ENCODE measurements at places on chromosomes 7 and 10.

DNA sequence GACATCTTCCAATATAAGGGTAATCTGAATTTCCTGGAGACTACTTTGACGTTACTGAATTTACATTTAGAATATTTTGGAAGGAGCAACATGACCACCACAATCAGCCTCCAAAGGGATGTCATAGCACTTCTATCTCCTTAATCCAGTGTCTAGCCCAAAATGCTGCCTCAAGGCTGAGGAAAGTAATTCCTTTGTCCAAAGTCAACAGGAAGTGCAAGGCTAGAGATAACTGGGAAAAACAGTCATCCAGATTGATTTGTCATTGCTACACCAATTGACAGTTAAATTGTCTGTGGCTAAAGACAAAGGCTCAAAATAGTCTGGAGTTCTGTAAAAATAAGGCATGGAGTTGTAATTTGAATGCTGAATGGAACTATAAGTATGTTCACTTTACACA, 3.9 kb upstream of the TFPI2 start:
- no peak for DNase-seq

DNA sequence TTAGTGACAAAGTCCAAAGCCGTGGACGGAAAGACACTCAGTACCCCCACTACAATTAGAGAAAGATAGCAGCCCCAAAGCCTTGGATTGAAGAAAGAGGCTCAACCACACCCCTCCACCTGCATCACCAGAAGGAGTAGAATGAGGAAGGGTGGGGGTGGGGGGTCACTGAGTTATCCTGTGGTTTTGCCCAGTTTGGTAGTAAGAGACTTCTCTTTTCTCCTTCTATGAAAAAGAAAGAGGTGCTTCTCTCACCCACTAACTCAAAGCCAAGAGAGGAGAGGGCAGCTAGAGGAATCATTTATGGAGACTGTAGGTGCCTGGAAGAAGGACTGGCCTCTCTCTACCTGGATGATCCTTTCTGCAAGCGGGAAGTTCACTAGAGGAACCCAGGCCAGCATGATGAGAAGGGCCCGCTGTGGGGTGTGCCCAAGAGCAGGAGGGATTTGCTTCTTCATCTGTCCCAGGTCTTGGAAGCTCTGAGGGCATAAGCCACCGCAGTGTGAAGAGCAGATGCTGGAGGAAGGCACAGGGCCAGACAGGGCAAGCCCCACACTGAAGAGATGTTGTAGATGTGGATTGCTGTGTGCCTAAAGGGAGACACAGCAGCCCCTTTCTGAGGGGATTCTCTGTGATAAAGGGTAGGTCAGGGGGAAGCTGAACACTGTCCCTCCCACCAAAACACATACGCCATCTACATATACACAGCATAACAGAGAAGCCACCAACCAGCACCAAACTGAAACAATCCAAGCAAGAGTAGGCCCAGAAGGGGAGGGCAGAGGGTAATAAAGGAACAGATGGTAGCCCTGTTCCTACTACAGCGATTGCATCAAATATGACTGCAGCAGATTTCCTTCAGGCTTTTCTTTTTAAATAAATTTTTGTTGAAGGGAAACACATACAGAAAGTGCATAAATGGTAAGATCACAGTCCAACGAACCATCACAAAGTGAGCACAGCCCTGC, 25.8 kb upstream of the LANCL2 start:
- no peak for DNase-seq

DNA sequence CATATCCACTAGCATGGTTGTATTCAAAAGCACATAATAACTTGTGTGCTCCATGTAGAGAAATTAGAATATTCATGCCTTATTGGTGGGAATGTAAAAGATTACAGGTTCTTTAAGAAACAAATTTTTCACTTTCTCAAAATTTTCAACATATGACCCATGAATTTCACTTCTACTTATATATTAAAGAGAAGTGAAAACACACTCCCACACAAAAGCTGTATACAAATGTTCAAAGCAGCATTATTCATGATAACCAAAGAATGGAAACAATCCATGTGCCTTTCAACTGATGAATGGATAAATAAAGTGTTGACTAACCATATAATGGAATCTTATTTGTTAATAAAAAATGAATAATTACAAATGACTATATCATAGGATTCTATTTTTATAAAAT, 694.5 kb upstream of the PCDH15 start:
- no peak for DNase-seq

GRCh38 chr7:116210345-116211005, at the start of gene TES:
Gene TES (plus strand): TSS chr7:116210539. CDS start chr7:116210708, 169 bp downstream.
- peak; percentile 90 for DNase-seq

- no peak for DNase-seq
Measured at GRCh38 chr10:129958148-129958628, 5.9 kb downstream of the EBF3 start.

- no peak for DNase-seq
Measured at GRCh38 chr7:38773430-38773829, 135.6 kb downstream of the VPS41 start.

DNA sequence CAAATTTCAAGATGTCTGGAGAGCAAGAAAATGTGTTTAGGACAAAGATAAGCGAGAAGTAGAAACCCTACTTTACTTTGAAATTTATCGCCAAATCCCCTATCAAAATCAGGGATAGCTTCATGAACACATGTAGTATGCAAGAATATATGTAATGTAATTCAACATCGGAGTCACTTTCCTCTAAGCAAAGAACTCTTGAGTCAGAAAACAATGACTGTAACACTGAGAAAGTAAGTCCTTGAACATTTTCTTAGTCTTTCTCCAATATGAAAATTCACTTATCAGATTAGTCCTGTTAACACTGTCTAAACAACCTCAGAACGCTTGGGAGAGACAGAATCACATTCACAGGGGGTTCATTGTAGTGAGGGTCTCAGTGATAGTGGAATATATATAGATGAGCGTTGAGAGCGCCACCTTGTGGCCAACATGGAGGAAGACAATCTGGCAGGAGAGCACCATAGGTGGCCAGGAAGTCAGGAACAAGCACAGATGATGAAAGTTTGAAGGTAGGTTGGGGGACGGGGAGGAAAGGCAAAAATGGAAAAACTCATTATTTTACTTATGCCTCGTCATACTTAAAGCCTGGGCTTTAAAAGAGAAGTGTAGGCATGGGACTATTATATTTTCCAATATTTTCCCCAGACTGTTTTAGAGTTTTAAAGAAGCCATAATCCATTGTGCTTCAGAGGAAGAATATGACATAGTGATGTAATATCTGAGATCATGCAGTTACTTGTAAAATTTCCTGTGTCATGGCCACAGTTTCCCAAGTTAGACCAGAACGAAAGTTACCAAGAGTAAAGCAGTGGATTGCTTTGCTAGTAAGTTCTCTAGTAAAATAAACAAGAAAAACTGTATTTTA, 115.5 kb upstream of the GNAI1 start:
- peak; percentile 23 for DNase-seq

- DNase-seq = no peak
Measured at GRCh38 chr10:129786216-129786615, 177.9 kb downstream of the EBF3 start.

DNA sequence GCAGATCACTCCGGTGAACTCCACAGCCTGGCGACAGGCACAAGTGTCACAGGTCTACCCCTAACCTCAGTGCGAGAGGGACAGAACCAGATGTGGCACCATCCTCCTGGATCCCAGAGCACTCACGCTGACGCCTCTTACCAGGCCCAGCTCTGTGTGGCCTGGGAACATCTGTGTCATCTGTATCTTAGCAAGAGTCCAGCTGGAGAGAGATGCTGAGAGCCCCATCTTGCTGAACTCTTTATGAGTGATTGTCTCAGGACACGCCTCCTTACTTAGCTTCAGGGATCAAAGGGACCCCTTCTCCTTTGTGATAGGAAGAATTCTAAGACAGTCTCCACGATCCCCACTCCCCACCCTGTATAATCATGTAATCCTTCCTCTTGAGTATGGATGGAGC, 10.0 kb upstream of the PROSER2 start:
- no peak for DNase-seq

DNA sequence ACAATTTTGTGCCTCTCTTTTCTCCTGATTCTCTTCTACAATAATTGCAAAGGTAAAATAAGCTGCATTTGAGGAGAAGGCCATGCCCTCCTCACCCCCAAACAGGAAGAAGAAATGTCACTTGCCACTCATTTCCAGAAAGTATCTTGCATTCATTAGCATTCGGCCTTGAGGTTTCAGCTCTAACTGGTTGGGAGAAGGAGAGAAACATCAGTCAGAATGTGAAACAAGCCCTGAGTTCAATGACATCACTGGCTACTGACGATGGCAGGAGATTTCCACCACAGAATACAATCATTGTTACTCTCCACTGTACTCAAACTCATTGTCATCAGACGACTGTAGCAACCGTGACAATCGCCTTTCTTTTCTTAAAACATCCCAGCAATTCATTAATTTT, 72.8 kb downstream of the PRKCQ start:
- no peak for DNase-seq

GRCh38 chr10:48598243-48598935, 6.5 kb downstream of the ARHGAP22 start:
- peak; percentile 46 for DNase-seq

- DNase-seq = no peak
Measured at GRCh38 chr7:30660331-30661255, 21.7 kb downstream of the CRHR2 start.

DNA sequence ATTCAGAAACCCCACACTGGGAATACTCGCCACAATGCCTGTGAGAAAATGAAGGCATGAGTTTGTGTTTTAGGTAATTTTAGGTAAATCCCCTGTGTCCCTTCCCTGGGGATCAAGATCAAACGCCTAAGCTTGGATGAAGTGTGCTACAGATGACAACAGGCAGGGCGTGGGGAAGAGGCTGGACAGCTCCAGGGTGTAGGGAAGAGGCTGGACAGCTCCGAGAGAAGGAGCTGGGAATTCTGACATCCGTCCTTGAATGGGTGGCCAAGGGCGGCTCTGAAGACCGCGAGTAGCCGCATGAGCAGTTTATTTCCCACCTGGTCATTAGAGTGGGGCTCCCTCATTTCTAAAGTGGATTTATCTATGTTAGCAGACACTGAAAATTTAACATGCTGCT, 109.7 kb downstream of the RAMP3 start:
- DNase-seq = no peak

DNA sequence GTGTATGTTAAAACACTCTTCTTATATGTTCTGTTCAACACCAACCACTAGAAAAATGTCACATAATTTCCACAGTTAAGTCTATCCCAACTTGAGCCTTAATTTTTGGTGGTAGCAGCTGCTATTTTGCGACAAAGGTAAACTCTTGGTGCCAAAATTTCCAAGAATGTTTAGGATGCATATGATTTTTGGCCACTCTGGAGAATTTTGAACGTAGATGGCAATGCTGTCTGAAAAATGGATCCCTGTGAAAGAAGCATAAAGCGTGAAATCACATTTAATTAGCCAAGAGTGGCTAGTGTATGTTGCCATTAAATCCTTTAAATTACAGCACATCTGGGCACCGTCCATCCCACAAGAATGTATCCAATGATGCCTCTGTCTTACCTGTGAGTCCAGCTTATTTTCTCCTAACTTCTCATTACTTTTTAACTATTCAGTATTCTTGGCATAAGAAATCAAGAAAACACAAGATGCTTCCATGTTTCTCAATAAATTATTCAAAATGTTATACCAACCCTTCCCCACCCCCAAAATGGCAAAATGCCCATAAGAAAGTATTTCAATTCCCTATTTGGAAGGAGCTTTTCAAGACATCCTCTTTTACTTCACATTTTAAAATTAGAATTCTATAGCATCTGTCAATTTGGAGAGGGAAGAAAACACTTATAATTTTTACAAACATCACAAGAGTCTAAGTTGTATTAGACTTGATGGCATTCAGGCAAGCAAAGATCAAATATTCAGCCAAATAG, 12.4 kb downstream of the PTPRZ1 start:
- no peak for DNase-seq

- no peak for DNase-seq
Measured at GRCh38 chr7:28032738-28033380, 147.7 kb downstream of the JAZF1 start.

DNA sequence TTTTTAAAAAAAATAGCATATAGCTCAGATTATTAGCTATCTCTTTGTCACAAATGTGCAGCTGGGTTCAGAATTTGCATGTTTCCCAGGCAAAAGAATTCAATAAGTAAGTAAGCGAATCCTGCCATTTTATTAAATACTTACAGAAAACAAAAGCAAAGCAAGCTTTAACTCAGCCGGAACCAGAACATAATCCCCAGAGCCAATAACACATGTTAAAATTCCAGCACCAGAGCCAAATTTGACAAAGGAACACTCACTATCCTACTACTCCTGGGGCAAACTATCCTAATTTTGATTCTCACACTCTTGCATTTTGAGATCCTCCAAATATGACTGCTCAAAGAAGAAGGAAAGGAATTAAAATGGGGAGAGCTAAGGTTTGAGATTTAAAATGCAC, 32.6 kb downstream of the LRRTM3 start:
- DNase-seq = no peak

DNA sequence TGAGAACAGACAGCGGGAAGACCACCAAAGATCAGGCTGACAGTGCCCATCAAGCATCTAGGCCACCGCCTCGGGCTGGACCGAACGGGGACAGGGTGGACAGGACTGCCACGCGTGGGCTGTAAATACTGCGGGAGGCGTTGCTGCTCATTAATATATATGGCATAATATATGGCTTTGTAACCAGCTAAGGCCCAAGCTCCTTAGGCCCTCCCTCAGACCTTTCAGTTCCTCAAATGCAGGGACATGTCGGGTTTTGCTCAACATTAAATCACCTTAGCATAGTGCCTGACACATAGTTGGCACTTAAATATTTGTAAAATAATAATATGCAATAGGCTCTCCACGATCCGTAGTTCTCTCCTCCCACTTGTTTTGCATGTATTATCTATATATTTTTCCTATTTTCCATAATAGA, 402 bp upstream of the TMEM168 start:
- no peak for DNase-seq

DNA sequence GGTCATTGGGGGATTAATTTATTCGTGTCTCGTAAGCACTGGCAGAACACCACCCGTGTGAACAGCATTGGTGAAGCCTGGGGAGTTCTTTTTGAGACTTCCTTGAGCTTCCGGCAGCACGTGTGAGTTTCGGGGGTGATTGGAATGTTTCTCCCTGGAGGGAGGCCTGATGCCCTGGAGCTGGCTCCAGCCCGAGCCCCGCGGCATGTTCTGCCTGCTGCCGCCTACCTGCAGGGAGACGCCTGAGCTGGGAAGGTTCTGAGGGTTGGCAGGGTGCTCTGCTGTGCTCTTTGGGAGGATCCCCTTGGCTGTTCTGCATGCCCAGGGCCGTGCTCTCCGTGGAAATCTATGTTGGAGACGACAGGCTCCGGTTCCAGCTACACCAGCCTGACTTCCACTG, 159.3 kb downstream of the MGMT start:
- DNase-seq = no peak

DNA sequence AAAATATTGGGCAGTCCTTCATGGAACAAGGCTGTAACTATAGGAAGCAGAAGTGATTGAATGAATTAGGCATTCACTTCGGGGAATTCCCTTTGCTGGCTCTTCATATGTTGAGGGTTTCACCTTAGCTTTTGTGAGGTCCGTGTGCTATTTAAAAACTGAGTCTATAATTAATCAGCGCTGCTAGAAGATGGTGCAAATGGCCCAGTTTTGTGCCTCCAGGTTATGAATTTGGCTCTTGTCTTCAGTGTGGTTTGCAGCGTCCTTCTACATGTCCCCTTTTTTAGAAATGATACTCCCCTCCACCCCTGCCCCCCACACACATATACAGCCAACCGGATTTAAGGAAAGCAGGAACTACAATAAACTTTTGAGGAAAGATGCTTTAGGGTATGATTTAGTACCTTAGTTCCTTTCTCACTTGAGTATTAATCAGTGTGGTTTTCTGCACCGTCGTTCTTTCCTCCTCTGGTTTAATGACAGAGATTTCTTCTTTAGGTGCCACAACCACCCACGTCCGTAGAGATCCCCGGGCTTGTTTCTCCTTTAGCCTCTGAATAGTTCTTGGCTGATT, 110.6 kb upstream of the SAMD8 start:
- no peak for DNase-seq

- no peak for DNase-seq
Measured at GRCh38 chr10:101839002-101839401, 4.6 kb downstream of the KCNIP2 start.

All from mucosa of descending colon (tissue), 3 donors.